SW 1271 (cell line): ENCODE measurements at places on chromosomes 4 and X.

- no peak for DNase-seq
Measured at GRCh38 chr4:109571494-109571893, 11.4 kb downstream of the MCUB start.

GRCh38 chr4:90624781-90625180 is 497.6 kb downstream of the CCSER1 start:
- no peak for DNase-seq

- no peak for DNase-seq
Measured at GRCh38 chr4:88208156-88208555, 49.7 kb upstream of the ABCG2 start.

DNA sequence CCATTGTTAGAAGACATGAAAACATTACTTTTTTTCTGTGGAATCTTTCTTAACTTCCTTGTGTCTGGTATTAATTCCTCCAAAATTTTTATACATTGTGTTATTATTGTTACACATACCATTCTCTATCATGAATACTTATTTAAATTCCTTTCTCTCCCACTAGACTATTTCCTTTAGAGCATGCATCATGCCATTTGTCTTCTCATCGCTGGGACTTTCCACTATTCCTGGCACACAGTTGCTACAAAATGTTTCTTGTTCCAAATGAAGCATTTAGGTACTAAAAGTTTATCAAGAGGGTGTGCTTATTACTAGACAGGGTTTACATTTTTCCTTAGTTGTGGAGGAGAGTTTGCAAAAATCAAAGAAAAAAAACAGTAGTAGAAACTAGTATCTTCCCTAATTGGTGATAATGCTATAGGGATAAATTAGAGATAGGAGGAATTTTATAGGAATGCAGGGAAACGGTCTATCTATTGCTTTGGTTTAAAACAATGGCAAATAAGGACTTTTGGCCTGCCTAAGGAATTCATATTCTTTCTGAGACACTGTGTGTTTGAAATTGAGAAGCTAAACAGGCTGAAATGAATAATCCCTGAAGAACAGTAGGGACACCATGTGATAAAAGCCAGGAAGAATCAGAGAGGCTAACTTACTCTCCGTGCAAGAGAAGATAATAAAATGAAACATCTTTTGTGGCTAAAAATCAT is 187.5 kb upstream of the TBC1D9 start:
- no peak for DNase-seq
